MCF 10A (cell line): ENCODE measurements at places on chromosomes 2 and 18. TPM values are rescaled to one million over a fixed set of nuclear protein-coding genes. Genes with fewer than 3 reads are reported as not detected.
A peak's percentile ranks its signal among the peaks of the same experiment; 100 is the strongest.

- H3K27ac ChIP-seq, result peak overlapping the region; percentile 69
- no peaks in the 10 kb centered on the region for H3K27me3 ChIP-seq
- peaks cover 39% of the 10 kb centered on the region for H3K4me1 ChIP-seq
These were observed 16.0 kb downstream of the ASPRV1 start for GRCh38 chr2:69945441-69945840.

- no peak overlapping the region for H3K4me3 ChIP-seq
- no peak overlapping the region for H3K27ac ChIP-seq
- no peaks in the 10 kb centered on the region for H3K4me1 ChIP-seq
- peak; percentile 95 for DNase-seq
- H3K27me3 ChIP-seq, result no peaks in the 10 kb centered on the region
These were observed 1375.4 kb upstream of the CELF4 start for GRCh38 chr18:38940863-38941531.

- H3K4me3 ChIP-seq, result no peak overlapping the region
- no peak overlapping the region for H3K27ac ChIP-seq
- H3K27me3 ChIP-seq, result no peaks in the 10 kb centered on the region
- no peaks in the 10 kb centered on the region for H3K4me1 ChIP-seq
- H3K36me3 ChIP-seq, result no peaks in the 10 kb centered on the region
- no peak for DNase-seq
These were observed 467.6 kb upstream of the CWC22 start for GRCh38 chr2:180474716-180475115.

GRCh38 chr2:237315829-237316225 lies 98.1 kb downstream of the COL6A3 start:
- no peaks in the 10 kb centered on the region for H3K27me3 ChIP-seq
- H3K4me3 ChIP-seq, result no peak overlapping the region
- H3K27ac ChIP-seq, result no peak overlapping the region
- no peaks in the 10 kb centered on the region for H3K36me3 ChIP-seq

DNA sequence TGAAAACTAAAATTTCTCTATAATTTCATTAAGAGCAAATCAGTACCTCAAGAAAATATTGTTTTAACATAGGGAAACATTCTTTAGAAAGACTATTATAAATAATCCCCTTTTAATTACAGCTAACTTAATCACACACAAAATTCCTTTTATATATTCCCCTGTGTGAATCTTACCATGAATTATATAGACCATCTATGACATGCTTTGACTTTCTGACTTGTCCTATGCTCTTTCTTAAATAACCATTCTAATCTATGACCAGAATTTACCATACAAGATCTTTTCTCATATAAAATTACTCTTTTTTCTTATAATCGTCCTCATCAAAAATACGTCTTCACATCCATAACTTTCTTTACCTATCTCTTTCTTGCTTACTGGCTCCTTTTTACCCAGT lies 824.2 kb upstream of the FAM98A start:
- no peak for DNase-seq
- H3K36me3 ChIP-seq, result no peaks in the 10 kb centered on the region
- H3K27me3 ChIP-seq, result no peaks in the 10 kb centered on the region
- H3K4me3 ChIP-seq, result no peak overlapping the region
- no peak overlapping the region for H3K27ac ChIP-seq

GRCh38 chr2:143514413-143514812 lies 385.2 kb downstream of the ARHGAP15 start:
- no peak overlapping the region for H3K4me3 ChIP-seq
- H3K36me3 ChIP-seq, result no peaks in the 10 kb centered on the region
- no peak overlapping the region for H3K27ac ChIP-seq
- no peaks in the 10 kb centered on the region for H3K27me3 ChIP-seq

GRCh38 chr2:142707318-142707717 lies 170.1 kb upstream of the KYNU start:
- no peak for DNase-seq
- H3K4me3 ChIP-seq, result no peak overlapping the region
- H3K27ac ChIP-seq, result no peak overlapping the region
- peaks cover 6% of the 10 kb centered on the region for H3K4me1 ChIP-seq

- peaks cover 10% of the 10 kb centered on the region for H3K27me3 ChIP-seq
- no peak for DNase-seq
- peaks cover 12% of the 10 kb centered on the region for H3K4me1 ChIP-seq
- H3K36me3 ChIP-seq, result no peaks in the 10 kb centered on the region
- H3K4me3 ChIP-seq, result no peak overlapping the region
These were observed 335.4 kb downstream of the DYSF start for GRCh38 chr2:71788601-71789240.

DNA sequence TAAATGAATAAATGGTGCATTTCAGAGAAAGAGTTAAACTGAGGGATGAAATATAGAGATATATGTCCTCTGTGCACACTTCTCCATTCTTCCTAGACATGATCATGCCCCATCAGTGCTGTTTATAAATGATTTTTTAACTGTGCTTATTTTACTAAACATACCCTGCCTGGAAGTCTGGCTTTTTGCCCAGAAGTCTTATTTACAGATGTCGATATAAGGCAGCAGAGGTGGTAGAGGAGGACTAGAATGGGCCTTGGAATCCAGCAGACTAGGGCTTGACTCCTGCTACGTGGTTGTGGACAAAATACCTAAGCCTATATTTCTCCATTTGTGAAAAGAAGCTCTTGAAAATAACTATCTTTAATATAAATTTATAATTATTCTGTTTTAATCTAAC lies 355.5 kb downstream of the RAD51AP2 start:
- H3K4me3 ChIP-seq, result no peak overlapping the region
- H3K27me3 ChIP-seq, result no peaks in the 10 kb centered on the region
- H3K36me3 ChIP-seq, result no peaks in the 10 kb centered on the region
- H3K4me1 ChIP-seq, result no peaks in the 10 kb centered on the region
- H3K27ac ChIP-seq, result no peak overlapping the region

GRCh38 chr2:222627764-222628163 lies 28.1 kb downstream of the FARSB start:
- H3K4me1 ChIP-seq, result no peaks in the 10 kb centered on the region
- peaks cover 86% of the 10 kb centered on the region for H3K36me3 ChIP-seq
- H3K27ac ChIP-seq, result no peak overlapping the region
- no peaks in the 10 kb centered on the region for H3K27me3 ChIP-seq

DNA sequence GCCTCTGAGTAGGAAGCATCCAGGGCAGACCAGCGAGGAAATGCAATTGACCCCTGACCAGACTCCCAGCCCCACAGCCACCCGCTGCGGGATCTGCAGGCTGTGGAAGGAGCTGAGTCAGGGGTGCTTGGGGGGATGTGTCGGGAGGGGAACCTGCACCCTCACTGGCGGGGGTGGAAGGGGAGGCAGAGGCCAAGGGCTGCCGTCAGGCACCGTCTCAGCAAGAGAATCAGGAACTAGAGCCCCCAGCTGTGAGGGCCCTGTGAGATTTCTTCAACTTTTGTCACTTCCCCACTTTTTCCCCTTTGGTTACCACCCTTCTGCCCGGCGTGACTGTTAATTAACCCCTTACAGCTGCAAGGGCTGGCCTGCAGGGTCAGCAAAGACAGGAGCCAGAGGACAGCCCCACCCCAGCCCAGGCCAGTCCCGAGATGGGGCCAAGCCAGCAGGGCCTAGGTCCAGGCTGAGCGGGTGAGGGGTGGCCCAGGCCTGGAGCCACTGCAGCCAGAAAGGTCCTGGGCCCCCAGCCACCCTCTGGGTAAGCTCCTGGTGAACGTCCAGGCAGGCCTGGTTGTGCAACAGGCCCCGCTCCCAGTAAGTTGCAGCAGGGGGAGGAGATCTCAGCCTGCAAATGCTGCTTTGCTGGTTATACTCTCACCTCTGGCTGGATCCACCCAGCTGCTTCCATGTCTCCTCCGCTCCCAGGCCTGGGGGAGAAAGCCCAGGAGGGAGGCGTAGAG lies 147.0 kb upstream of the ID2 start:
- no peak for DNase-seq
- no peaks in the 10 kb centered on the region for H3K36me3 ChIP-seq
- no peaks in the 10 kb centered on the region for H3K4me1 ChIP-seq
- no peaks in the 10 kb centered on the region for H3K27me3 ChIP-seq
- no peak overlapping the region for H3K27ac ChIP-seq

DNA sequence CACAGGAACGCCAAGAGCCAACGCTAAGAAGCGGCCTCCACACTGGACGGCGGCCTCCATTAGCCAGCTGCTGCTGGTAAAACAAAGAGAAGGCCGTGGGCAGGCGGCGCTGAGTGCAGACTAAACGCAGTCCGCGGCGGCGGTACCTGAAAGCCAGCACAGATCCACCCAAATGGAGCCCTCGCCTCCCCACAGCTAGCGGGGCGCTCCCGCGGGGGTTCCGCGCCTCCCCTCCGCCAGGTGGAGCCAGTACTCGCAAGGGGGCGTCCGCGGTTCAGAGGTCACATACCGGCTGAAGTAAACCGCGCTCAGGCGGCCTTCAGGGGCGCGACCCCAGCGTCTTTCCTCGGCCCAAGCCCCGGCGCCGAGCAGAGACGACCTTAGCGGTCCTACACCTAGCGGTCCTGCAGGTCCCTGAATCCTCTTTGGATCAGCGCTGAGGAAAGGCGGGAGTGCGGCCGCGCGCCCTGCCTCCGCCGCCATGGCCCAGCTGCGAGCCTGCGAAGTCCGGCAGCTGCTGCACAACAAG lies 293.1 kb upstream of the ERBB4 start:
- no peaks in the 10 kb centered on the region for H3K4me1 ChIP-seq
- H3K4me3 ChIP-seq, result no peak overlapping the region
- peaks cover 5% of the 10 kb centered on the region for H3K36me3 ChIP-seq
- no peak for DNase-seq
- no peaks in the 10 kb centered on the region for H3K27me3 ChIP-seq
- H3K27ac ChIP-seq, result no peak overlapping the region

DNA sequence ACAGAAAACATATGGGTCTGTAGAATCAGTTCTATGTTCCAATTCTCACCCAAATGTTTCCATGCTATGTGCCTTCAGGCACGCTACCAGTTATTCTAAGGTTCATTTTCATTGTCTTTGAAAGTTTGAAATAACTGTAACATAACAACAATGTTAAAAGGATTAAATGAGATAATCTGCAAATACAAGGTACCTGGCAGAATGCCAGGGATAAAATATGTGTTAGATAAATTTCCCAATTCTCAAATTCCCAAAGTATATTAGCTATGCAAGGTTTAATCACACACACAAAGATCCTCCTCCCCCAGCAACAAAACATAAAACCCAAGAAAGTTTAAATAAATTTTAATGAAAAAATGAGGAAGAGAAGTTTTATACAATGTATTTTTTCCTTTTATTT lies 261.2 kb downstream of the LRP1B start:
- no peak overlapping the region for H3K4me3 ChIP-seq
- H3K27me3 ChIP-seq, result peaks cover 41% of the 10 kb centered on the region
- DNase-seq, result no peak
- H3K27ac ChIP-seq, result no peak overlapping the region

The GPR35 gene
- total RNA-seq, result 0.42 and 0.81 TPM in 2 replicates

The TGIF1 gene
- 161 and 172 TPM in 2 replicates for total RNA-seq

The SPEG gene
- total RNA-seq, result 23.3 and 25.7 TPM in 2 replicates

The FLACC1 gene
- 0.74 and 1.1 TPM in 2 replicates for total RNA-seq

The STON1 gene
- 0.23 and 0.42 TPM in 2 replicates for total RNA-seq
